Effector CD4-positive, alpha-beta T cell (primary cell): ENCODE measurements at places on chromosomes 16 and 17.
A peak's percentile ranks its signal among the peaks of the same experiment; 100 is the strongest.

DNA sequence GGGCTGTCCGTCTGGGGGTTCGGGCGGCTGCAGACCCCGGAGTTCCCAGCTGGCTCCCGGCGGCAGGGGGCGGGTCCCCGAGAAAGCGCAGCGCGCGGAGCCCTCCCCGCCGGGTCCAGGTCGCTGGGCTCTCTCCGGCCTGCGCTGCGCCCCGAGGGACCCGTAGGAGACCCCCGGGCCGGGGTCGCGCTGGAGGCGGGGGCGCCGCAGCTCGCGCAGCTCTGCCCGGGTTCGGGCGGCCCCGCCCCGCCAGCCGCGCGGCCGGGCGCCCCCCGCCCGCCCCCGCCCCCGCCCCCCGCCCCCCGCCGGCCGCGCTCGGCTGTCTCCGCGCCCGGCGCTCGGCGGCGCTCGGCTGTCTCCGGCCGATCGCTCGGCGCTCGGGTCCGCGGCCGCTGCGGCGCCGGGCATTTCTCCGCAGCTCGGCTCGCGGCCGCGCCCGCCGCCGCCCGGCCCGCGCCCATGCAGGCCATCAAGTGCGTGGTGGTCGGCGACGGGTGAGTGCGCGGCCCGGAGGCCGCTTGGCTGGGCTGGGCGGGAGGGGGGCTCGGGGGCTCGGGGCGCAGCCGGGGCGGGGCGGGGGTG lies at the start of gene RAC3:
Gene RAC3 (plus strand): TSS at position 376 of the 582 bp plus-strand sequence. CDS start 84 bp downstream, at position 460.
- no peak for DNase-seq

DNA sequence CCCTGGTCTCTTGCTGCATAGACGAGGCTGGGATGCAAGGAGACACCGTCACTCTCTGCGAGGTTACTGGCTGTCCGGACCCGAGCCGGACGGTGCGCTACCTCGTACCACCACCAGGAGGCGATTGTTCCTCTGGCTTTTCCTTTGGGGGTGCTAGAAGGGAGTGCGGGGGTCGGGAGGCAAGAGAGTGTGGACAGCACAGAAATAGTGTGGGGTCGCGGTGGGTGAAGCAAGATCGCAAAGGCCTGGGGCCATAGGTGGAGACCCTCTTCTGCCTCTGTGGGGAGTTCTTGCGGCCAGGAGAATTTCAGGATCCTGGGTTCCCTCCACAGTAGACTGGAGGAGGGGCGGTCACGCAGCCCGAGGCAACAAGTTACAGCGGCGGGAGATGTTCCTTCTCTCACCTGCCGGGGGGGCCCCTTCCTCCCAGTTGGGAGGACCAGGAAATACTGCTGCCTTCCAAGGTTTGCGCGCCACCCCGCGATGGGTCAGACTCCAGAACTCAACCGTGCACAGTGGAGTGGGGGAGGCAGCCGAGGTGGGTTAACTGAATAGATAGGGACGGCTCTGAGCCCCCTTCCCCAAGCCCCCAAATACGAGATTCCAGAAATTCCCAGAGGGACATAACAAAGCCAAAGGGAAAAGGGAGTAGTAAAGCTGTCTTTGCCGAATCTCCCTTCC lies 6.9 kb downstream of the PHOSPHO1 start:
- peak; percentile 55 for DNase-seq

DNA sequence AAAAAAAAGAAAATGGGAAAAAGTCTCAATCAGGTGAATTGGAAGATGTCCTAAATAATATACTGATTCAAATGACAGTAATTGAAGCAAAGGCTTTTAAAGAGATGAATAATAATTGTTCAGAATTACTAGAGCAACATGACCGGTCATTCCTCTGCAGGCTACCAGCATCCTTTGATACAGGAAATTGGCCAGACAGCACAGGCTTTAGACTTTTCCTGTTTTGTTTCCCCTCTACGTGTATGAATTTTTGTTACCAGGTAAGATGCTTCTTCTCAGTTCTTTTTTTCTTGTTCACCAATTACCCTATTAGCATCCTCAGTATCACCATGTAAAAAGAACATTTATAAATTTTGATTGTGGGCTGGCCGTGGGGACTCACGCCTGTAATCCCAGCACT lies 77.5 kb downstream of the RPGRIP1L start:
- DNase-seq = no peak

DNA sequence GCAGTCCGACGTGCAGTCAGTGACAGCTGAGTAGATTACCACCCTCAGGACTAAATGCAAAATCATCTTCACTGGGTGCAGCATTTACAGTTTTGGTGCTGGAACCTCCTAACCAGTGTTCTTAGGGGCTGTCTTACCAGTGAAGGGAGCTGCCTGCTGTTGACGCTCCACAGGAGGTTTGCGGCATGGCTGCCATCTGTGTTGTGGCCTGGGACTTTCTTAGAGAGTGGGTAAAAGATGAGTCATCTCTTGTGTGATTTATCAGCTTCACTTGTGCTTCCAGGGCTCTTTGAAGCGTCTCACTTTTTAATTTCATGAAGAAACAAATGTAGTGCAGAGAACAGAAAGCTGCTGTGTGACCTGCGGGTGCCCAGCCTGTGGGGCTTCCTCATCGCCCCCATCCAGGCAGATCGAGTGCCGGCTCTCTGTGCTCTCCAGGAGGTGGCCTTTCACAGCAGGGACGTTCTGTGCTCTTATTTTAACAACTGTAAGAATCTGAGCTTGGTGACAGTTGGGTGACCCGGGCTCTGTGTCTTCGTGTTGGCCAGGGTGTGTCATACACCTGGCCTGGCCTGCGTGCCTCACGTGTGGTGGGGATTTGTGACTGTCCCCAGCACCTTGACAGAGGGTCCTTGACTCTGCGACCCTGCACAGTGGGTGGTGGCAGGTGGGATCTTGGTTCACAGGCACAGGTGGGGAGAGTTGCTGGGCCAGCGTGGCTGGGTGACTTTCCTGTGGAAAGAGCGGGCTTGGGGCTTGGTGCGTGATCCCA lies 24.3 kb upstream of the ZNF750 start:
- peak; percentile 81 for DNase-seq

- no peak for DNase-seq
Observed at GRCh38 chr16:84223456-84223855, 16.4 kb downstream of the KCNG4 start.

DNA sequence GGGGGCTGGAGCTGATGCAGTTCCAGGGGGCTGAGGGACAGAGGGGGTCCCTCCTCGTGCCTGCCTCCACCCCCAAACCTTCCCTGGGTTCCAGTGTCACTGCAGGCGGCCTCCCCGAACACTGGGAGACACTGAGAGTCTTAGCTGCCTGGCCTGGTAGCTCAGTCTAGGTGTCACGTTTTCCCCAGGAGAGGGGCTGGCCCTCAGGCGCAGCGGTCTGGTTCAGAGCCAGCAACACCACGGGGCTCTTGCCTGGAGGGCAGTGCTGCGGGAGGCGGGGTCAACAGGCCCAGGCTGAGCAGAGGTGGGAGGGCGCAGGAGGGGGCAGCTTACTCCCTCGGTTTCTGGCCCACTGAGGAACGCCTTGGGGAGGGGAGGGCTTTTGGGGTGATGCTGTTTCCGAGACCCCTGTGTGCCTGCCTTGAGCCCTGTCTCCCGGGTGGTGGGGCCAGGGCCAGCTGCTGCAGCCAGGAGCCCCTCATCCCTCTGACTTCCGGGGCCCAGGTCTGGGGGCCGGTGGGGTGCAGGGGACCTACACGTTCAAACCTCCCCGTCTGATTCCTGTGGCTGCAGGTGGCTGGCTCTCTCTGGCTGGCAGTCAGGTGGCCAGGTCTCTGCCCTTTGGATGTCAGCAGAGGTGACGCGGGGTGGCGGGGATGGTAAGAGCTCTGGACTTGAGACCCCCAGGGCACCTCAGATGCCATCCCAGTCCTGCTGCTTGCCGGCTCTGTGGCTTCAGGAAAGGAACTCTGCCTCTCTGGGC lies 89.3 kb upstream of the GSE1 start:
- DNase-seq = no peak

- DNase-seq = no peak
Observed at GRCh38 chr16:73058616-73059409, 10.9 kb upstream of the ZFHX3 start.

DNA sequence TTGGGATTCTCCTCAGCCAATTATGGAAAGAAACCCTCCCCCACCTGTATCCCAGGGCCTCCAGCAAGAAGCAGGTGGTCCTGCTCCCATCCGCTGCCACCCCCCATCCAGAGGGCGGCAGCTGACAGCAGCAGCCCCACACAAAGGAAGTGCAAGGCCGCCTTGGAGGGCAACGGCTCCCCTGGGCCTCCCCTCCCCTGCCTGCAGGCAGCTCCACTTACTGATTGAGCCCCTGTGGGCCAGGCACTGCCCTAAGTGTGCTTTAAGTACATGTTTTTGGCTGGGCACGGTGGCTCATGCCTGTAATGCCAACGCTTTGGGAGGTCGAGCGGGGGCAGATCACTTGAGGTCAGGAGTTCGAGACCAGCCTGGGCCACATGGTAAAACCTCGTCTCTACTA lies 257.6 kb downstream of the PARN start:
- DNase-seq = no peak
